ENCODE measurements at places on chromosomes 11 and 22.
A peak's percentile ranks its signal among the peaks of the same experiment; 100 is the strongest.

GRCh38 chr11:30143098-30143705 lies 87.6 kb upstream of the FSHB start:
- peak; percentile 9 for DNase-seq

GRCh38 chr11:120184946-120185705 lies 25.7 kb upstream of the OAF start:
- peak; percentile 54 for DNase-seq

DNA sequence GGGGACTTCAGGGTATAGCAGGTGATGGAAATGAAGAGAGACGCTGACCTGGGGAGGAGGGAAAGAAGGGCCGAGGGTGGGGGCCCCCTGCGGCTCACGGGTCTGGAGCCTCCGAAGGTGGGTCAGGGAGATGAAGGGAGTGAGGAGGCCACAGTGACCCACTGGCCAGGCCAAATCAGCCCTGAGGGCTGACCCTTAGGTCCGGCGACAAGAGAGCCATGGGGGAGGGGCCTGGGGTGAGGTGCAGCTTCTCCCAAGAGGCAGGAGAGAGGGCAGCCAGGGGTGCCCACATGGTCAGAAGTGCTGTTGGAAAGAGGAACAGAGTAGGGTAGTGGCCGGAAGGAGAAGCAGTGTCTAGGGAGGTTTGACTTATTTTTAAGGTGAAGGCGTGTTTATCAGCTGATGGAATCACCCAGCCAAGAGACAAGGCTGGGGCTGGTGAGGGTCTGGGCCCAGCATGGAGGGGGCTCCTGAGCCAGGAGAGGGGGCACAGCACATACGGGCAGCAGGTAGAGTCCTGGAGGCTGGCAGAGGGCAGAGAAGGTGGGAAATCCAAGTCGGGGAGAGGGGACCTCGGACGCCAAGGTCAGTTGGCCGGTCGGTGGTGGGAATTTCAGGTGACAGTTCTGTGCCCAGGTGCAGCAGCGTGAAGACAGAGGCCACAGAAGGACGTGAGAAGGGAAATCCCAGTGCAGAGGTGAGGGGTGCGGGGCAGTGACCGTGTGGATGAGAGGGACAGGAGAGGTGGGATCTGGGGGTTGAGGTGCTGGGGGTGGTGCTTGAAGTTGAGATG lies 49.0 kb downstream of the LINC01488 start:
- no peak for DNase-seq

GRCh38 chr11:73426219-73426850 lies 50.1 kb downstream of the RELT start:
- DNase-seq: no peak

DNA sequence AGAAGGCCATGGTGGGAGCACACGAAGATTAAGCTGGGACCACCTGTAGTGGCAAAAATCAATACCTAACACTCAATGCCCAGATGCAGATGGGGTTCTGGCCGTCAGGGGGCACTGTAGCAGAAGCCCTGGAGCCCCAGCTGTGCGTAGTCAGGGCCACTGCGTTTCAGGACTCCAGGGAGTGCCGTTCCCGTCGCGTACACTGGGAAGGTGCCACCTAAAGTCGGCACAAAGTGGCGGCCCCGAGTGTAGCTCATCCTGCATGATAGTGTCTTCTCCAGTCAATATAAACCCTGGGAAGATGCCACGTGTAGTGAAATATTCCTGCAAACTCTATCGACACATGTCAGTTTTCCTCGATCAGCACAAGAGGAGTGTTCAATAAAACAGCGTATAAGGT lies 123.8 kb upstream of the NTM start:
- no peak for DNase-seq

- no peak for DNase-seq
Observed at GRCh38 chr11:125376117-125376516, 119.9 kb downstream of the FEZ1 start.

- DNase-seq: no peak
Observed at GRCh38 chr11:1852877-1853276, at the start of gene LSP1. Gene LSP1 (plus strand): TSS chr11:1853084. CDS start chr11:1853145, 61 bp downstream.

DNA sequence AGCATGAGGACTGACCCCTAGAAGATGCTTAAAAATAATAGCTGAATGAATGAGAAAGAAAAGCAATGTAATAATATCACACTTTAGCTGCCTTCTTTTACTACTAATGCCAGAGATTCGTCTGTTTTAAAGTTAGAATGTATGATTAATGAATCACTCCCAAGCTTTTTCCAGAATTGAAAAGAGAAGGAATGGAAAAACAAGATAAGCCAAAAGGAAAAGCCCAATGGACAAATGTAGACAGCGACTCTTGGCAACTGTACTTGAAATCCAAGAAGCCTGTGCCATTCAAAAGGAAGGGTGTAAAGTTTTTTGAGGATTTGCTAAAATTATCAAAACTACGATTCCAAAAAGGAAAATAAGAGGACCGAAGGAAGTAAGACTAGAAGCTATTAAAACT lies 40.8 kb upstream of the PAMR1 start:
- DNase-seq: no peak

DNA sequence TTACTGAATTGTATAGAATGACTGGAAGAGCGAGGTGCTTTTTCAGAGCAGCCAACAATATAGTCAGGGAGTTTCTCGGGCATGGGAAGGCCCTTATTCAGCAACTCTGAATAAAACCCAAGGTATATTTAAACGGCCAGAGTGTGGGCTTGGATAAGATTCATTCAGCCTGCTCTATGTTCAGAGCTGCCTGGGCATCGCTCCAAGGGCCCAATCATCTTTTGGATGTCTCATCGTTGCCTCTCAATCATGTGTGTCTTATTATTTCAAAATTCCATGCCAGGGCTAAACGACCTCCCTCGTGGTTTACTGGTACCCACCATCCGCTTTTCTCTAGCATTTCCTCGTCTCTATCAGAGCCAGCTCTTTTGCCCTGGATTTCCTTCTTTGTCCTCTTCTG lies 19.5 kb upstream of the NTM start:
- no peak for DNase-seq

- DNase-seq: no peak
Observed at GRCh38 chr11:126695293-126695692, 305.3 kb downstream of the KIRREL3 start.

GRCh38 chr11:70383664-70384565 lies 14.4 kb upstream of the CTTN start:
- no peak for DNase-seq

DNA sequence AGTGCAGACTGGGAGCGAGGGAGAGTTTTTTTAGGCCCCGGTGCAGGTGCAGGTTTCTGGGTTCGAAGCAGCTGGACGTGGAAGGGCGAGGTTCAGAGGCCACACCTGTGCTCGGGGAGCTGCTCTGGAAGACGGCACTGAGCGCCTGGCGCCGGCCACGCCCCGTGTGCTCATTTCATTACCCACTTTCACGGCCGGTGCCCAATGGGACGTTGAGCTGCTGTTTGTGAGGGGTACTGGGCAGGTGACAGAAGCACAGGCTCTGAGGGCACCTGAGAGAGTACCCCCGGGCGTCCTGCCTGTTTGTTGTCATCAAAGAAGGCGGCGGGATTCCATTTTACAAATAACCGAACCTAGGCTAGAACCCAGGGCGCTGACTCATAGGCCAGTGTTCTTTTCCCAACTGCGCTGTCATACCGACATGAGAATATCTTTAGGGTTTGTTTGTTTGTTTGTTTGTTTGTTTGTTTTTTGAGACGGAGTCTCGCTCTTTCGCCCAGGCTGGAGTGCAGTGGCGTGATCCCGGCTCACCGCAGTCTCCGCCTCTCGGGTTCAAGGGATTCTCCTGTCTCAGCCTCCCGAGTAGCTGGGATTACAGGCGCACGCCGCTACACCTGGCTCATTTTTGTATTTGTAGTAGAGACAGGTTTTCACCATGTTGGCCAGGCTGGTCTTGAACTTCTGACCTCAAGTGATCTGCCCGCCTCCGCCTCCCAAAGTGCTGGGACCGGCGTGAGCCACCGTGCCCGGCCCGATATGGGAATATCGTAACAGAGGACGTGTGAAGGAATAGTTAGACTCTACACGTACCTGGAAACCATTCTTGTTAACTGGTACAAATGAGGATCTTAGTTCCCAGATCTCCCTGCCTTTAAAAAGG lies 16.6 kb upstream of the SPTBN2 start:
- DNase-seq: no peak

DNA sequence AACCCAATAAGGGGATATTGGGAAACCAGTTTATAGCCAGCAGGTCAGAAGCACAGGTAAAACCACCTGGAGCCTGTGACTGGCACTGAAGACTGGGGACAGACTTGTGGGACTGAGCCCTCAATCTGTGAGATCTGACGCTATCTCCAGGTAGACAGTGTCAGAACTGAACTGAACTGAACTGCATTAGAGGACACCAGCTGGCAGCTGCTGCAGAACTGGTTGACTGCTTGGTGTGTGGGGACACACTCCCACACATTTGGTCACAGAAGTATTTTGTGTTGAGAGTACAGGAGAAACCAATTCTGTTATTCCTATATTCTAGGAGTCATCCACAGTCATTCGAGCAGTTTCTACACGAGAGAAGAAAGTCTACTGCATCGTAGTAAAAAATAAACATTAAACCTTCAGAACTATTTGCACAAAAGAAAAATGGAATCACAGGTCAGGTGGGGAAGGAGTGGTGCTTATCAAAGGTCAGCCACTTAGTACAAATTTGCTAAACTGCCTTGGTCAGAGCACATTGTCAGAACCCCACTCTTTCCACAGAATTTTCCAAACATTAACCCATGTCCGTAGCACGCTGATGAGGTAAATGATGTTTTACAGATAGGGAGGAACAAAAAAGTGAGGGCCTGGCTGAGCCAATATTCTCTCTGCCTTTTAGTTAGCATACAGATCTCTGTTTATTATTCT lies 77.2 kb downstream of the SIK3 start:
- no peak for DNase-seq

DNA sequence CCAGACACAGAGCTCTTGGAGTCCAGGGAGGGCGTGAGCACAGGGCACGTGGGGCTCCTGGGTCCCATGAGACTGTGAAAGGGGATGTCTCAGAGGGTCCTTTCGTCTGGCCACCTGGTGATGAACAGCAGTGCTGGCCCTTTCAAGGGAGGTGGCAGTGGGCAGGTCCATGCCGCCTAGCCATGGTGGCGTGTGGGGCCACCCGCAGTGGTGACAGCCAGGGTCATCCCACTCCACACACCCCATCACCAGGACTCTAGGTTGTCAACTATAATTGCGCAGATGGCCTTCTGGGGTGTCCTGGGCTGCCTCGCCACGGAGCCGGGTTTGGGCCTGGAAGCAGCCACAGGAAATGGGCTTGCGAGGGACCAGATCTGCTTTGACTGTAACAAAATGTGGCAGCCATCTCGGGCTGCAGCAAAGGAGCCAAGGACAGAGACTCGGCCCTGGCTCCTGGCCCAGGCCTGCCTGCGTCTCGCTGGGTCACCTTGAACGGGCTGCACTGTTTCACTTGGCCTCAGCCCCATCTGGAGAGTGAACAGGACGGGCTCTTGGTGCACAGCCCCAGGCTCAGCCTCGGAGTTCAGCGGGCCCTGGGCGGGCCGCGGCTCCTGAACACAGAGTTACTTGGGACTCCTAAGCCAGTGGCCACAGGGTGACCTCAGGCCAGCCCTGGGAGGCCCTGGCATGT lies 1350.5 kb downstream of the BRD1 start:
- no peak for DNase-seq

GRCh38 chr11:38648604-38649003 lies 2050.6 kb upstream of the RAG2 start:
- no peak for DNase-seq

- no peak for DNase-seq
Observed at GRCh38 chr11:5809122-5809519, 397 bp downstream of the OR52N2 start.

GRCh38 chr22:48754611-48755058 lies 1073.0 kb downstream of the BRD1 start:
- DNase-seq: no peak

DNA sequence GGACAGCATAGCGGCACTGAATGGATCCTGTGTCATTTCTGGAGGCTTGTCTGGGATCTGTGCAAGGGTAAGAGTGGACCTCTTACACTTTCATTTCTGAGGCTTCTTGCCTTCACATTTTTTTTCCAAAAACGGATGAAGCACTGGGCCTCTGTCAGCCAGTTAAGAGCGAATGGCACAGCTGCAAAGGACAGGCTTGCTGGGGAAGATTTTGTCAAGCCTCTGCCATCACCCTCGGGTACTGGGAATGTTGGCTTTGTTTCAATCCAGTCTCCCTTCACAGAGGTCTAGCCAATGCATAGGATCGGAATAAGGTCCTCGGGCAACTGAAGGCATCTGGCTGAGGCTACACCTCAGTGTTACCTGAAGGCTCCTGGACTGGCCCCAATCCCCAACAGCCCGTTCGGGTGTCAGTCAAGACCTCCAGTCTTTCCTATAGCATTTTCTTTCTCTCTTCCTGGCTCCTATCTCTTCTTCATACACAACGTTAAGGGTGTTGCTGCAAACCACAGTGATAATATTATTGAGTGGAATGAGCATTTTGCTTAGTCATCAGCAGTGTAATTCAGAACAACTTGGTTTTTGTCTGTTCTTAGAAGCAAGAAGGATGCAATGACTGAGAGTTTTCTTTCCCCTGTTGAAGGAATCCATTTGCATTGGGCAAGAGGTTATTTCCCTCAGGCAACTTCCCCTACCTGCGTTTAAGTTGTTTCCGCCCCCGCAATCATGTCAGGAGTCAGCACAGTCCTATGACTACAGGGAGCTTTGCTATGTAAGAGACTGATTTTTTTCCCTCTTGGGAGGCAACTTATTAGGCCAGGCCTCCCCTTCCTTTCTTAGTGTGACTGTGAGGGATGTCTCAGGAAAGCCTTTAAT lies 22.8 kb downstream of the NPAT start:
- peak; percentile 88 for DNase-seq

Measured in iris pigment epithelial cell (primary cell).